Stimulated activated naive CD4-positive, alpha-beta T cell (primary cell): ENCODE measurements at places on chromosomes 5 and 9.
A peak's percentile ranks its signal among the peaks of the same experiment; 100 is the strongest.

DNA sequence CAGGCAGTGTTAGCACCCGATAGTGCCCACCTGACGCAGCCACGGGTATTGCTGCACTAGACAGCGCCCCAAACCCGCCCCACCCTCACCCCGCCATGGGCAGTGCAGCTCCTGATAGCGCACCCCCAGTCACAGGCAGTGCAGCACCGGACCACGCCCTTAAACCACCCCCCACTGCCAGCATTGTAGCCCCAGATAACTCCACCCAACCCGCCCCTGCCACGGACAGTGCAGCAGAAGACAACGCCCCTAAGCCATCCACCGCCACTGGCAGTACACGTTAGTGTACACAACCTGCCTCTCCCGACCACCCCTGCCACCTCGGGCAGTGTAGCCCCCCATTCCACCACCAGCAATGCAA, 825 bp upstream of the PCAT7 start:
- no peak for DNase-seq

GRCh38 chr5:172798422-172799215, 27.6 kb upstream of the DUSP1 start:
- DNase-seq, result no peak

- DNase-seq, result no peak
Measured at GRCh38 chr5:153896117-153896516, 142.6 kb downstream of the FAM114A2 start.

DNA sequence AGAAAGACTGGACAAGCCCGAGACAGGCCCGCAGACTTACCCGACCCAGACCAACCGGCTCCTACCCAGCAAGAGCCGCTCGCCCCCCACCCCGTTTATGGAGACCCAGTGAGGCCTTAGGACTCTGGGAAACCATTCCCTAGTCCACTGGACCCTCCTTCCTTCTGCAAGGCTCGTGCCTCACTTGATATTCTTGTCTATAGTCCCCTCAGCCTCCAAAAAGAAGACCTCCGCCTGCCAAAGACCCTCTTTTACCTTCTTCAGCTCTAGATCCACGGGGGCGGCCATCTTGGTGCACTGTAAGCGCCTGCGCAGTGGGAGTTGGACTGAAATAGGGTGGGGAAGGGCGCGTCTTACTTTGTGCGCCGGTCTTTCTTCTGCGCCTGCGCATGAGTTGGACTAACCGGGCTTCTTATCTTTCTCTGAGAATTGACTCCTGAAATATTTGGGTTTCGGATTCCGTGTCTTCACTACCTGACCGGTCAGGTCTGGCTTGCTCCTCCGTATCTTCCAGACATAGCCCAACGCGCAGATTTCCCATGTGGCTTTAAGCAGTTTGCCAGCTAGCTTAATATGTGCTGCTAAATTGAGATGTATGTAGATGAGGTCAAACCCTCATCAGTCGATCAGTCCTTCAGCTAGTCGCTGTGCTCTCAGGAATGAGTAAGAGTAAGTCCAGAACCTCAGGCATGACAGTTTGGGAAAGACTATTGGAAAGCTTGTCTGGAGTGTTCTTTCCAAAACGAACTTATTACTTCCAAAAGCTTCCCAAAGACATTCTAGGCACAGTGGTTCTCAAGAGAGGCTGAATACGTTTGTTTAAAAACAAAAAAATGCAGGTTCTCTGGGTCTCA, at the start of gene PFDN1:
Gene PFDN1 (minus strand): TSS at position 316 of the 854 bp plus-strand sequence. CDS start 28 bp downstream, at position 288.
- DNase-seq, result peak; percentile 91

DNA sequence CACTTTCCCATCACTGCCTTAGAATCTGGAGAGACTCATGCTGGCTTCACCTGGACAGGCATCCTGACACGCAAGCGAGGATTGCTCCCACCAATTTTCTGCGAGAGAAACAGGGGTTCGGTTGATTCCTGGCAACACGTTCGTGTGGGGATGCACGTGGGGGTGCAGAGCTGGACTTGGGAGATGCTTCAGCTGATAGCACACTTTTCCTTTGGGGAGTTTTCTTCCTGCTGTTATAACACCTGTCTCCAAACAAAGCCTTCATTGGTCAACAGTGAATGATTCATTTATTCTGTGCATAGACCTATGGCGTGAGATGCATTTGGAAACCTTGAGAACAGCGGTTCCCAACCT, 50.0 kb downstream of the ROPN1L start:
- DNase-seq, result no peak

- DNase-seq, result no peak
Measured at GRCh38 chr5:35698047-35698808, 80.6 kb downstream of the SPEF2 start.

DNA sequence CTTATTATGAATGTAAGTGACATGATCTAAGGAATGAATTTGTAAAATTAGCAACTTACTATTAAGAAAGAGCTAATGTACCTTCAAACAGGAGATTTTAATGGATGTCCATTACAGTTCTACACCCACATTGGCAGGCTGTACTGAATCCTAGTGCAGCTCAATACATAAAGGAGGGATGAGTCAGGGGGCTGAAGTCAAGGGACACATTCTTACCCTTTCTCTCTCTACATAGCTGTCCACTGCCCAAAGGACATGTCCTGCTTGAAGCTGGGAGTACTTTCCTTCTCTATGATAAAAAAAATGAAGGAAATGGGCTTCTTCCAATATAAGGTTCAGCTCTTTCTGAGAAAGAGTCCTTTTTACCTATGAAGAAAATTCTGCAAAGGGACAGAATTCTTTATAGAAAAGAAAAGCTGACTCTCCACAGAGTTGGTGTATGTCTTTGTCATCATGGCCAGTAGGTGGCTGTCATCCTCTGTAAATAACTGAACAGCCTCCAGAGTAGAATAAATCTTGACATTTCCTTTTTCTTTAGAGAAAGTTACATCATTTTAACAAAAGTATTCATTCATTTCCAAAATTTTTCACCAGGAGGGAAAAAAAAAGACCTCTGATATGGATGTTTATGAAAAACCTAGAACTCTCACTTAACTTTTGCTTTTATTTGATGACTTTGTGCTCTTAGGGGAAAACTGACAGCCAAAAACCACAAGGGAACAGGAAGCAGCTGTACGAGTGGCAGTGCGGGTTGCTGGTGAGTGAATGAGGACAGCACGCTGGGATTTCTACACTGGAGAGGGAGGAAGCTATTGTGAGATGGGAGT, 13.1 kb upstream of the IFNA14 start:
- peak; percentile 11 for DNase-seq

DNA sequence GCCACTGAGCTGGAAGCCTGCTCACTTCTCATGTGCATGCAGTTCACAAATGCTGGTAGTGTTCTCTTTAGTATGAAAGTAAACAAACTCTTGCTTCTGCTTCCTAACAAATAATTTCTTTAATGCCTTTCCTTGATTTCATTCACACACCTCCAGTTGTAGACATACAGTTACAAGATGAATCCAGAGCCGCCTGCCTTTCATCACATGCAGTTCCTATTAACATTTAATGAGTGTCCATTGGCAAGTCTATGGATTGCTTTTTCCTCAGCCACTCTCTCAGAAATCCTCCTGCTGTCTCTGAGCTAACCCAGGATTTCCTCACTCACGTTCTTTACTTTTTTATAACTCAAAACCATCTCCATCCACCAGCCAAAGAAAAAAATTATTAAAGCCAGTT, 408.6 kb downstream of the BNC2 start:
- DNase-seq, result no peak

GRCh38 chr9:98834386-98834785, 26.9 kb downstream of the GALNT12 start:
- no peak for DNase-seq

DNA sequence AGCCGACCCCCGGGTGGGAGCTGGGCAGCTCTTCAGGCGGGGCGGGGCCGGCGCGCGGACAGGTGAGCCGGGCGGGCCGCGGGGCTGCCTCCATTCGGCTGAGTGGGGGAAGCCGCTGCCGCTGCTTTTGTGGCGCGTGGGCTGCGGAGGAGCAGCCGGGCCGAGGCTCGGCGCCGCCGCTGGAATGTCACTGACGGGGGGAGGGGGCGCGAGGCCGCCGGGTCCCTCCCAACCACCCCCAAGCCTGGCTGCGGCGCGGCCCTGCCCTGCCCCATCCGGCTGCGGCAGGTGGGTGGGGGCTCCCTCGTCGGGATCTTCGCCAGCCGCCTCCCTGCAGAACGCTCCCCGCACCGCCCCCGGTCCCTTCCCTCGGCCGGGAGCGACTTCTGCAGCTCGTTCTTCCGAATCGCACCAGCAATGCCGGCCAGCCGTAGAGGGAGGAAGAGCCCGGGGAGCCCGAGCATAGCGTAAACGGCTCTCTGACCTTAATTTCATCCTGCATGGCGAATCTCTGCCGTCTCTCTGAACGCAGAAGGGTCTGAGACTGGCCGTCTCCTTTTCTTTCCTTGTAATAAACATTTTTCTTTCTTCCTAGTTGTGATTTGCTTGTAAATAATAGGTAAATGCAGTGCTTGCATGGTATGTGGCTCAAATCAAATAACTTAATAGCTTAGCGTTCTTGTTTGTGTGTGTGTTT, 505 bp downstream of the SPTAN1 start:
- peak; percentile 67 for DNase-seq

- DNase-seq, result no peak
Measured at GRCh38 chr9:93084471-93084881, 11.5 kb upstream of the CARD19 start.

DNA sequence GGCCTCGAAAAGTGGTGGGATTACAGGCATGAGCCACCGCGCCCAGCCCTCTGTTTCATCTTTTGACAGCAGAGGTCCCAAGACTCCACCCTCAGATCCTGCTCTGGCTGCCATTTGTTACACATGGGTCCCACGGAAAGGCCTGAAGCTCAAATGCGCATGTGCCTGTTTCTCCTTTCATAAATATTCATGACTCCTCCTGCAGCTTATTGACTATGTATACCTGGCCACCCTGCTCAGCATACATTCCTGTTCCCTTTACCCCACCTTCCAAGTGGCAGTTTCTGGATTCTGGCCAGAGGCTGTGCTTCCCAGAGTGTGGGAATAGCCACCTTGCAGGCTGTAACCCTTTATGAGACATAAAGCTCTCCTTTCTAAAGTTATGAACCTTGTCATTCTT, 46.5 kb downstream of the AUH start:
- DNase-seq, result no peak

GRCh38 chr9:108786901-108787689, 68.7 kb downstream of the ACTL7B start:
- DNase-seq, result no peak

GRCh38 chr5:1152771-1153282, 41.0 kb upstream of the SLC12A7 start:
- no peak for DNase-seq

GRCh38 chr5:122222580-122222979, 89.5 kb upstream of the SNCAIP start:
- DNase-seq, result no peak

GRCh38 chr5:945691-946551, 53.2 kb downstream of the TRIP13 start:
- no peak for DNase-seq

DNA sequence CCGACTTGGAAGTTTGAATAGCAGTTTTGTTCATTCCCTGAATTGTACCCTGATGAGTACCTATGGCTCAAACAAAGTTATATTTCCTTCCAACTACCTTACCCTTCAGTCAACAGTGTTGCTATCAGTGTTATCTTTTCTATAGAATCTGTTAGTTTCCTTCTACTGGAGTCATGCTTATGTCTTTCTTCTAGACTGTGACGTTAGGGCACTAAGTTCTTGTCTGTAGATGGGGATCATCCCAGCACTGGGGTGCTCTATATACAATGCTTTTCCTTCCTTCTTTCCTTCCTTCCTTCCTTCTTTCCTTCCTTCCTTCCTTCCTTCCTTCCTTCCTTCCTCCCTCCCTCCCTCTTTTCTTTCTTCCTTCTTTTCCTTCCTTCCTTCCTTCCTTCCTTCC, 973.0 kb downstream of the CDH12 start:
- no peak for DNase-seq

DNA sequence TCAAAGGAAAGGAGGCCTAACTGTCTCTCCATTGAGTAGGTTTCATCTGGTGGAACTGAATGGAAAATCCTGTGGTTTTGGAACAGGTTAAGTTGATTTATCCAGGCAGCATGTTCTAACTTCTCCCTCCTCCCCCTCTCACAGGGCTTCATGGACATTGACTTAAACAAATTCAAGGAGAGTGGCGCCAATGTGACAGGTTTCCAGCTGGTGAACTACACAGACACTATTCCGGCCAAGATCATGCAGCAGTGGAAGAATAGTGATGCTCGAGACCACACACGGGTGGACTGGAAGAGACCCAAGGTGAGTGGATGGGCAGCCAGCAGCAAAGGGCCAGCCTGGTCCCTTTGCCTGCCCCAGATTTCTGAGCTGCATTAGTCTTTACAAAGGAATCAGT, 183.9 kb downstream of the GRIA1 start:
- no peak for DNase-seq

DNA sequence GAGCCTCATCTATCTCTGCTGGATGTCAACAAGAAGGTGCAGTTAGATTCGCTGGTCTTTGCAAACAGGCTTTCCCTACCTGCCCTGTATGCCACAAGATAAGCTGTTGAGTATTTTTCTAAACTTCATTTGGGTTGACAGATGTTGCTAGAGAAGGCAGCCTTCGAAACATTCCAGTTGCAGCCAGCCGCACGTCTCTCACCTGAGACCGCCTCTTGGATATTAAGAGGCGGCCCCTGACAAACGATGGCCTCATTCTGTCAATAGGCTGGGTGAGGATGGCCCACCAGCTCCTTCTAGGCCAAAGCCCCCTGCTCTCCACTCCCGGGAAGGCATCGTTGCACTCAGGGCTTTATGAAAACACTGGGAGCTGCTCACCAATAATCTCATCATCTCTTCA, 181.6 kb downstream of the DAB2IP start:
- no peak for DNase-seq

- DNase-seq, result no peak
Measured at GRCh38 chr5:18281947-18282581, 647.8 kb downstream of the TAF11L14 start.

DNA sequence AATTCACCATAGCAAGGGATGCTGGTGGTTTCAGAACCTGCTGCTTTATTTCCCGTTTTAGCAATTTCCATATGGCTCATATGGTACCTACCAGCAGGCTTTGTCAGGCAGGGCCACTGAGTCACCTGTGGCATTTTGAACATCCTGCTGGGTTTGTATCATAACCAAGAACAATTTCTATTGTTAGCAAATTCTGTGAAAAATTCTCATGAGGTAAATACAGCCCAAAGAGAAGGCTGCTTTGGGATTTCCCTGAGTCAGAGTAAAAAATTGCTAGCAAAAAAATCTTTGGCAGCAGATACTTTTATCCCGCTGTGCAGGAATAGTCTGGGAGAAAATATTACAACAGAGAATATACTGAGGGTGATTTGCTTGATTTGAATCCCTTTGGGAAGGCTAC, 52.7 kb downstream of the PRR16 start:
- no peak for DNase-seq

DNA sequence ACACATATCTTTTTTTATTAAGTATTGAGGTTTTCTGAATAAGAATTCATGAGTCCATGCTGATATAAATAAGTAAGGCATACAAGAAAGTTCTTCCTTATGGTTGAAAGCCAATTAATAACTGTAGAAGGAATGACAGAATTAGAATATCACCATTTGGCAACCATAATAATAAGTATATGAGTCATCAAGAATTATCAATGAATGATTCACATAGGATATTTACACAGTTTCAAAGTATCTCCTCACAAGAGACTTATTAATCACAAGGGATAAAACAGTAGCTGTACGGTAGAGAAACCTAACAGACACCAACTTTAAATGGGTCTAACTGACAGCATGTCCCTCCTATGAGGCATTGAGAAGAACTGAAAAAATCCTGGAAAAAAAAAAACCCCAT, 161.6 kb downstream of the NR3C1 start:
- no peak for DNase-seq

GRCh38 chr5:80516826-80517225, 28.9 kb downstream of the FAM151B start:
- no peak for DNase-seq
